Left lobe of liver (tissue), 2 donors: ENCODE measurements at places on chromosomes 5 and 9.
A peak's percentile ranks its signal among the peaks of the same experiment; 100 is the strongest.

DNA sequence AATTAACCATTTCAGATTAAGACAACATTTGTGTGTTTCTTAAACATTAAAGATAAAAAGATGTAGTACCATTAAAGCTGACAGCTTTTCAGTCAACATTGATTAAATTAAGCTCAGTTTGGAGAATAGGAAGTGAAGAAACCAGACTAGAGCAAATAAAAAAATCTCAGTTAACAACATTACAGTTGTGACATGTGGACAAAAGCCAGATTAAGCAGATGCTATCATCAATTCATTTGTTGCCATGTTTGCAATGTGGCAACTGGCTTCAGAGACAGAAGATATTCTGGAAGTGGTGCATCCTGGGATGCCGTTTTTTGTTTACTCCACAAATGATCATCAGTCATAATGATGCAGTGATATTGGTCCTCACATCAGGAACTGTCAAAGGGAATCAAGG is 70.3 kb upstream of the CNTLN start:
- DNase-seq: no peak

DNA sequence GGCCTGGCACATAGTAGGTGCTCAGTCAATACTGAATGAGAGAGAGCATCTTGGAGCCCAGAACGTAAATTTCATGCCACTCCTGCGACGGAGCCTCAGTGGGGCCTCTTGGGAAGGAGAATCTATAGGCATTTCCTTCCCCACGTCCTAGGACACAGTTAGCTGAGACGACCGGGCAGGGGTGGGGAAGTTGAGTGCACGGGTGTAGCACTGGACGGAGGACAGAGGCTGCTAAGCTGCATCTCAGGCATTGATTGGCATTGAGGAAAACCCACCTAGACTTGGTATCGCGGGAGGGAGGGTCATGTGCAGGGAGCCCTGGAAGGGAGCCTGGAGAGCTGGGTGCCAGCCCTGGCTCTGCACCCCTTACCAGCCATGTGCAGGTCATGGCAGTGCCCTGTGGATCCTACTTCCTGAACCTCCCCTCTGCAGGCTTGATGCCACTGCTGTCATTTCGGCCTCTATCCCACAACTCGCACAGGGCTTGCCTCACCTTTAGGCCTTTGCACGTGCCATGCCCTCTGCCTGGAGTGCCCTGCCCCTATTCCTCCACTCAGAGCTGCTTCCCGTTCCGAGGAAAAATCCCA is 25.6 kb downstream of the NEK6 start:
- peak; percentile 72 for DNase-seq

- DNase-seq: no peak
Observed at GRCh38 chr9:33289496-33289895, 820 bp upstream of the NFX1 start.

DNA sequence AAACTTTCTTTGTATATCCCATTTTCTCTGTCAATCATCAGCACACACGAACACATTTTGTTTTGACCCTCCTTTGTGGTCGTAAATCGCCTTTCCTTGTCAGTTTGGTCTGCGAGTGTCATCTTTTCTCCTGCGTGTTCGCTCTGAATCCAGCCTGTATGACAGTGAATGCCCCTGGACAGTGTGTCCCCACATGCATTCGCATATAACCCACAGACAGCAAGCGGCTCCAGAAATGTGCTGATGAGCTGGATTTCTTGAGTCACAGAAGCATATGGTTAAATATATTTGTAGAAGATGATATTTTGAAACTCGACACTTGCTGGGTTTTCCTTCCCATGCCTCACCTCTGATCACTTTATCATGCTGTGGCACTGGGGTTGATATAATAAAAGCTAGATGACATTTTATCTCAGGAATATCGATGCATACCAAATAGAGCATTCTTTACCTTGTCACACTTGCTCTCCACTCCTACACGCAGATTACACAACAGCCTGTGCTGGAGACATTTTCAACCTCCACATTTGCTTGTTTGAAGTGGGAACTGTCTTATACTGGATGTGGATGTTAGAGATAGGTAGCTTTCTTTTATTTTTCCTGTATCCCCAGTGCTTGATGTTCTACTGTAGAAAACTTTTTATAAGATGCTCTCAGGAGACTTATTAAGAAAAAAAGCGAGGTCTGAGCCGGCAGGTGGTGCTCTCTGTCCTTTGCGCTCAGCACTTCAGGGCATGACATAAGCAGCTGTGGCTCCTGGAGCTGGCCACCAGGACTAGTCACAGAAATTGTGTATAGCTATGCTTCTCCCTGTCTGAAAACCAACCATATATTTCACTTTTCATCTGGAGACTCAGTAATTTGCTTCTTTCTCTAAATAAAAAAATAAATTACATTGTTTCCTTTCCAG is 215.1 kb downstream of the SH3GL2 start:
- DNase-seq: no peak

- no peak for DNase-seq
Observed at GRCh38 chr5:74810915-74811314, 43.9 kb downstream of the NSA2 start.

GRCh38 chr5:143957455-143957854 is 145.5 kb downstream of the HMHB1 start:
- DNase-seq: no peak

DNA sequence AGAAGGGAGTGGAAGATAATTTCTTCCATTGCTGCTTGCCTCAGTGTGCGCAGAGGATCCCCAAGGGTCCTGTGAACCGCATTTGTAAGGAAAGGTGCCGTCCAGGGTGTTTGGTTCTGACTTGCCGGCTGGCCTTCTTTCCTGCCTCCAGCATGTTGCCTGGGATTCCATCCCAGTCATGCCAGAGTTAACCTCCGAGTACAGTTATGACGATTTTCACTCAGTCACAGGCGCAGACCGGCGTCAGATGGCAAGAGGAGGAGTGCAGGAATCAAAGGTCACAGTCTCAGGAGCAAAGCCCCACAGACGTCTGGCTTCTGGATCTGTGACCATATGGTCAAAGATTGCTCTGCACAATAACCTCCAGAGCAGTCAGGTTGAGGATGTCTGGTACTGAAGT is 5.9 kb upstream of the GADD45G start:
- peak; percentile 46 for DNase-seq

DNA sequence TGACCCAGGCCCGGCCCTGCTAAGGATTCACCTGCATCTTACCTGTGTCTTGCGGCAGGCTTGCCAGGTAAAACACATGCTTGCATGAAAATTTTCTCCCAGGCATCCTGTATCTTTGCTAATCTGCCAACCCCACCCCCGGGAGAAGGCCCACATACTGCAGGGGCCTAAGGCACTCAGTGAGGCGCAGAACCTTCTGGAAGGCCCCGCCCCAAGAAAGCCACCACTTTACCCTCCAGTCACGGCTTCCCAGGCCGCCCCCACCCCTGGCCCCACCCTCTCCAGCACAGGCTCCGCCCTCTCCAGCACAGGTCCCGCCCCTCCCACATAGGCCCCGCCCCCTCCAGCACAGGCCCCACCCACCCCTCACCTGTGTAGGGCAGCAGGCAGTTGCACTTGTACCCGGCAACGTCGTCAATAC is 29.8 kb upstream of the SEC16A start:
- DNase-seq: no peak

DNA sequence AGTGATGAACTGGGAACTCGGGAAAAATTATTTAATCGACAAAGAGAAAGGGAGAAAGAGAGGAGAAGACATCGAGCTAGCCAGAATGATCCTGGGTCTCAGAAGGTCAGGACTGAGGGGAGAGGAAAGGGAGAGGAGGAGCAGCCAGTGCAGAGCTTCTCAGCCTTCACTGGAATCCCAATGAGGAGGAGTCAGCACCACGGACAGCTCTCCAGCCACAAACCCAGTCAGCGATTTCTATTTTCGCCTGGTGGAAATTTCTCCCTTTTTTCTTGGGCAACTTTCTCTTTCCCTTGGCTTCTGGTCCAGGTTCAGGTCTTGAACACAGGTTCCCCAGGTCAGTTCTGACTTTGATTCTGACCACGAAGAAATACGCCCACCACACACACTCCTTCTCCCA is 1.6 kb upstream of the BRINP1 start:
- no peak for DNase-seq

GRCh38 chr5:174457141-174457678 is 267.2 kb upstream of the MSX2 start:
- DNase-seq: no peak

DNA sequence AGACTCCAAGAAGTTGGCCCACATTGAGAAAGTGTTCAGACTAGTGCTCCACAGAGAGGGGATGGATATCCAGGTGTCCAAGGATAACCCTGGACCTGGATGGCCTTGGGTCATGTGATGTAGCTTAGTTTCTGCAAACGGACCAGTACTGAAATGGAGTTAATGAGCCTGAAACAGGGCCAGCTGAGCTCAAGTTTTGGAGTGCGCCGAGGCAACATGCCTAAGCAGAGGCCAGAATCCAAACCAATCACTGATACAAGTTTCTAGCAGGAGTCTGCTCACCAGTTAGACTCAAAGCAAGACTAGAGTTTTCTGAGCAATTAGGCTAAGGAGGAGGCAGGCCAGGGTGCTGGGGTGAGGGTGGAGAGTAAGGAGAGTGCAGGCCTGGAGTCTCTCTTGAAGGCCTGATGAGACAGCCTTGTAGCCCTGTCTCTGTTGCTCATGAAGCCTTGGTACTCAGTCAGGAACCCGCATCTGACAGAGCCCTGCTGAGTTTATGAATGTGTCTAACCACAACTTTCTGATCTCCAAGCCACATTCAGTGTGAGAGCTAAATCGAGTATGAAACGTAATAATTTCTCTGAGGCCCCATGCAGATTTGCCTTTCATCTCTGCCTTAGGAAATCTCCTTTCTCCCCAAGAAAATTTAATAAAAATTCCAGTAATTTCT is 68.9 kb upstream of the EQTN start:
- DNase-seq: no peak

DNA sequence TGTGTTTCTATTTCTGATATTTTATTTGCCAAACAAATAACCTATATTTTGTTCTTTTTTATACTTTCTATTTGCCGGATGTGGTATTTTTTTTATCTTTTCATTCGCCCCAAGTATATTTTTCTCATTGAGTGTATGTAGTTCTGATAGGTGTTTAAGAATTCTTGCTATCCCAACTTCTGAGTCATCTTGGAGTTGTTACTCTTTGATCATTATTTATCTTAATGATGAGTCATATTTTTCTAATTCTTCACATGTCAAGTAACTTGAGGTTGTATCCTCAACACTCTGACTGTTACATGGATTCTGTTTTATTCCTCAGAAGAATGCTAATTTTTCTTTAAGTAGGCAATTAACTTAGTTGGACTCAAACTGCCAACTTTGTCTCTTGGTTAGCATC is 498.1 kb downstream of the TLE1 start:
- DNase-seq: no peak

DNA sequence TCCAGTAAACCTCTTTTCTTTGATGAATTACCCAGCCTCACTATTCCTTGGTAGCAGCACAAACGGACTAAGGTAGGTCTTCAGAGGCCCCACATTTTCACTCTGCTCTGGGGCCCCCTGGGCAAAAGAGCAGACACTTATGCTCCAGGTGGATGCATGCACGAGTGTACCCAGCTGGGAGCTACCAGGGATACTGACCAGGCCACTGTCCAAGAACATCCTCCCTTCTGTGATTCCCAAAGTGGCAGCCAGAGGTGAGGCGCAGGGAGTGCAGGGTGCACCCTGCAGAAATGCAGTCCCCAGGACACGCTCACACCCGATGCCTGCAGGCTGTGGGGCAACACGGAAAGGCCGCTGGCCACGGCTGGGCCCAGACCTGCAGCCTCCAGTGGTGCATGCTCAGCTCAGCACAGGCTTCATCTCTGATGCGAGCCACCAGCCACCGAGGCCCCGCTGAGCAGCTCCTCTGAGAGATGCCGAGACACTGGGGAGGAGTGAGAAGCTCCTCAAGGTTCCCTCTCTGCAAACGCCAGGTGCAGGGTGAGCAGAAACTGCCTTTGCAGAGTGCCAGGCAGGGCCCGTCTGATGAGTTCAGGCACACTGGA is 48.1 kb upstream of the OLFM1 start:
- peak; percentile 31 for DNase-seq

GRCh38 chr5:97547999-97548738 is 365.1 kb upstream of the RIOK2 start:
- no peak for DNase-seq

GRCh38 chr5:50751064-50751657 is 84.7 kb downstream of the PARP8 start:
- DNase-seq: peak; percentile 42

DNA sequence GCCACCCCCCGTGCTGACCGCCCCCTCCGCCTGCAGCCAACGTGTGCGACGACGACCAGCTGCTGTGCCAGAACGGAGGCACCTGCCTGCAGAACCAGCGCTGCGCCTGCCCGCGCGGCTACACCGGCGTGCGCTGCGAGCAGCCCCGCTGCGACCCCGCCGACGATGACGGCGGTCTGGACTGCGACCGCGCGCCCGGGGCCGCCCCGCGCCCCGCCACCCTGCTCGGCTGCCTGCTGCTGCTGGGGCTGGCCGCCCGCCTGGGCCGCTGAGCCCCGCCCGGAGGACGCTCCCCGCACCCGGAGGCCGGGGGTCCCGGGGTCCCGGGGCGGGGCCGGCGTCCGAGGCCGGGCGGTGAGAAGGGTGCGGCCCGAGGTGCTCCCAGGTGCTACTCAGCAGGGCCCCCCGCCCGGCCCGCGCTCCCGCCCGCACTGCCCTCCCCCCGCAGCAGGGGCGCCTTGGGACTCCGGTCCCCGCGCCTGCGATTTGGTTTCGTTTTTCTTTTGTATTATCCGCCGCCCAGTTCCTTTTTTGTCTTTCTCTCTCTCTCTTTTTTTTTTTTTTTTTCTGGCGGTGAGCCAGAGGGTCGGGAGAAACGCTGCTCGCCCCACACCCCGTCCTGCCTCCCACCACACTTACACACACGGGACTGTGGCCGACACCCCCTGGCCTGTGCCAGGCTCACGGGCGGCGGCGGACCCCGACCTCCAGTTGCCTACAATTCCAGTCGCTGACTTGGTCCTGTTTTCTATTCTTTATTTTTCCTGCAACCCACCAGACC is 80.2 kb downstream of the NTNG2 start:
- DNase-seq: no peak

DNA sequence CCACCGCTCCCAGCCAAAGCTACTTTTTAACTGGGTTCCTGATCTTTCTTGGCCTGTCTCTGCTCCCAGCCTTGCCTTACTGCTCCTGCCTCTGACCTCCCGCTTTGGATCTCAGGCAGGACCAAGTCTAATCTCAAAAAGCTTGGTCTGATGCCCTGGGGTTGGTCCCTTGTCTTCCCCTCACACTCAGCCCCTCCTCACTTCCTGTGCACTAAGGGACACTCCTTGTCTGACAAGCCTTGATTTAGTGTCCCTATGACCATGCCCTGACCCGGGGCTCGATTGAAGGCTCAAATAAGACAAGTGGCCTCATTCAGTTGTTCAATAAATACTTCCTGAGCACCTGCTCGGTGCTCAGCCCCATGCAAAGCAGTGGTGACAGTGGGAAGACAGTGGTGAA is 3.7 kb upstream of the GTF3C5 start:
- DNase-seq: no peak

DNA sequence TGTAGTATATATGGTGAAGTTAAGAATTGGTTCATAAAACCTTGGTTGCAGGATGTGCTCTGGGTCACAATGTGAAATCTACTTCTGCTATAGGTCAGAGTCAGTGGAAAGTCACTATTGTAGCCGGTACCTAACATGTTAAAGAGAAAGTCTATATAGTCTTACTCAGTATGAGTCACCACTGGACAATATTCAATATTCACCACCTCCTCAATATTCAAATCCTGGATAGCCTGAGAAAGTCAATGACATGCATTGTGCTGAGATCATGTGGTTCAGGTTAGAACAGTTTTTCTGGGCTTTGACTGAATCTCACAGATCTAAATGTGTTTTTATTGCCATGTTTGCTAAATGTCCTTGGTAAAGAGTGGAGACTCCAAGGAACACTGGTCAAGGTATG is 108.8 kb downstream of the HMHB1 start:
- no peak for DNase-seq
